Thymus (tissue), 14 donors: ENCODE measurements at places on chromosomes 11 and 22.

- no peak for DNase-seq
Measured at GRCh38 chr11:102966011-102966410, 10.5 kb upstream of the MMP13 start.

GRCh38 chr11:94134651-94135512 is 6.2 kb downstream of the PANX1 start:
- DNase-seq, result no peak

DNA sequence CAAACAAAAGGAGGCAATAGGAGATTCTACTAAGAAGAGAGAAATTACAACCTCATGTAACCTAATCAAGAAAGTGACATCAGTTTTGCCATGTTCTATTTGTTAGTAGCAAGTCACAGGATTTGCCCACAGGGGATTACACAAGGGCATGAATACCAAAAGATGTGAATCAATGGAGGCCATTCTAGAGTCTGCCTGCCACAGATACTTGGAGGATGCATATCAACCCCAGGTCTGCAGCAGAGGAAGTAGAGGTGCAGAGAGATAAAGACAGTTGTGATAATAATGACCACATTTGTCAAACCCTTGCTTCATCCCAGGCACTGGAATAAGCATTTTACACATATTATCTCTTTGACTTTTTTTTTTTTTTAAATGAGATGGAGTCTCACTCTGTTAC is 2.4 kb upstream of the ASCC2 start:
- DNase-seq, result no peak

- DNase-seq, result no peak
Measured at GRCh38 chr22:22384267-22384666, 124.3 kb downstream of the ZNF280B start.

- DNase-seq, result no peak
Measured at GRCh38 chr22:50317178-50317577, 9.6 kb downstream of the DENND6B start.

DNA sequence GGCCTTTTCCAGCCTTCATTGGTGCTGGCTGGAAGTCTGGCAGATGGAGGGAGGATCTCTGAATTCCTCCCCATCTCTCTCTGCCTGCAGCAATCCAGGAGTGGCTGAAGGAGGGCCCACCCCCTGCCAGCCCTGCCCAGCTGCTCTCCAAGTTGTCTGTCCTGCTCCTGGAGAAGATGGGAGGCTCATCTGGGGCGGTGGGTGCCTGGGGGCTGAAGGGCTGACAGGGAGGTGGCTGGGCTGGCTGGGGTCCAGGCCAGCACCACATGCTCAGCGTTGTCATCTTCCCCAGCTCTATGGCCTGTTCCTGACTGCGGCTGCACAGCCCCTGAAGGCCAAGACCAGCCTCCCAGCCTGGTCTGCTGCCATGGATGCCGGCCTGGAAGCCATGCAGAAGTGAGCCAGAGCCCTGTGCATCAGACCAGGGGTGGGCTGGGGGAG is 12.2 kb downstream of the TKFC start:
- no peak for DNase-seq

- no peak for DNase-seq
Measured at GRCh38 chr22:20009018-20009491, 7.6 kb downstream of the ARVCF start.

- no peak for DNase-seq
Measured at GRCh38 chr11:117200813-117201657, 1.9 kb downstream of the TAGLN start.

DNA sequence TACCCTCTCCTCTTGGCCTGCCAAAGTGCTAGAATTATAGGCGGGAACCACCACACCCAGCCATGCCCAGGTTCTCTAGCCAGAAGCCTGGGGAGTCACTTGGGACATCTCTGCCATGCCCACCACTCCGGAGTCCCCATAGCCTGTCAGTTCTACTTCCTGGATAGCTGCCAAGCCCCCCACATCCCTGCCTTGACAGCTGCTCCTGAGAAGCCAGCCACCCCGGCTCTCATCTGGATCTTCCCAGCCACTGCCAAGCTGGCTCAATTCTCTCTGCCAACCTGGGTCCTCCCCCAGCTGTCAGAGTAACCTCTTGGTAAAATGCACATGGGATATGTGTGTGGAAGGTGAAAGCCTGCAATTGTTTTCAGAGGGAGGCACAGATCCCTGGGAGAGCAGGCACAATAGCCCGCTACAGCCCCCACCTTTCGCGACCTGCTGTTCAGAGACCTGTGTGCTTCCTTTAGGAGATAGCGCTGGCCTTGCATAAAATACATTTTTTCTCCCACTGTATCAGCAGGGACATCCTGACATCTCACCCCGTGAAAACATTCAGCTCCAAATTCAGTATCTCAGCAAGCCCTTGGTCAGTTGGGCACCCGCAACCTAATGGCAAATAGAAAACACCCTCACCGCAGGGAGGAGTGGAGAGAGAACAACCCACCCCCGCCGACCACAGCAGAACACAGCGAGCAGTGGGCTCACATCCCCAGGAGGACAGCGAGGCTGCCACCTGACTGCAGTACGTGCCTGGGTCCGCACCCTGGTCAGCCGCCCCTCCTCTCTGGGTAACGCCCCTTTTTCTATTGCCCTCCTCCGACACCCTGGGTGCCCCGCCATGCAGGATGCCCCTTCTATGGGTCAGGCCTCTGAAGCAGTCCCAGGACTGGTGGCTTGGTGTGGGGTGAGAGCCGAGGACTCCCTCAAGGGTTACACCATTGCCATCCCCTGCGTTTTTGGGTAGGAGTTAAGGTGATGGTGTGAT is 1342.2 kb downstream of the BRD1 start:
- no peak for DNase-seq

DNA sequence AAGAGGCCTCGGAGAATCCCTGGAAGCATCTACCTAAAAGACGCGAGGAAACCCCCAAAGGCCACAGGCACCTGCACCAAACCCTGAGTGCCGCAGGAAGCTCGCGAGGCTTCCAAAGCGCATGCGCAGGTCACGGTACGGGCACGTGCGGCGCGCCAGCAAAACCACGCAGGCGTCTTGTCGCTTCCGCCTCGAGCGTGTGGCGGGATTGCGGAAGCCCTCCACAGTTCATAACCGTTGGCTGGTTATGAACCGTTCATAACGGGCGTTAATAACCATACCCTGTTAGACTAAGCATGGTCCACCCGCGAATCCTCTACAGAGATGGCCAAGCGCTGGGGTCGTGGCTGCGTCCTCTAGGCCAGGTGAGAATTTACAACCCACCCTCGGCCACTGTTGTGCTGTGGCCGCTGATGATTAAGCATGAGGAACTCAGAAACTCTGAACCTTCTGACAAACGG is 46.4 kb downstream of the MORC2 start:
- peak; percentile 73 for DNase-seq

- no peak for DNase-seq
Measured at GRCh38 chr11:125464270-125464662, 31.8 kb downstream of the FEZ1 start.

GRCh38 chr11:13376838-13377237 is 86.2 kb downstream of the BTBD10 start:
- no peak for DNase-seq

DNA sequence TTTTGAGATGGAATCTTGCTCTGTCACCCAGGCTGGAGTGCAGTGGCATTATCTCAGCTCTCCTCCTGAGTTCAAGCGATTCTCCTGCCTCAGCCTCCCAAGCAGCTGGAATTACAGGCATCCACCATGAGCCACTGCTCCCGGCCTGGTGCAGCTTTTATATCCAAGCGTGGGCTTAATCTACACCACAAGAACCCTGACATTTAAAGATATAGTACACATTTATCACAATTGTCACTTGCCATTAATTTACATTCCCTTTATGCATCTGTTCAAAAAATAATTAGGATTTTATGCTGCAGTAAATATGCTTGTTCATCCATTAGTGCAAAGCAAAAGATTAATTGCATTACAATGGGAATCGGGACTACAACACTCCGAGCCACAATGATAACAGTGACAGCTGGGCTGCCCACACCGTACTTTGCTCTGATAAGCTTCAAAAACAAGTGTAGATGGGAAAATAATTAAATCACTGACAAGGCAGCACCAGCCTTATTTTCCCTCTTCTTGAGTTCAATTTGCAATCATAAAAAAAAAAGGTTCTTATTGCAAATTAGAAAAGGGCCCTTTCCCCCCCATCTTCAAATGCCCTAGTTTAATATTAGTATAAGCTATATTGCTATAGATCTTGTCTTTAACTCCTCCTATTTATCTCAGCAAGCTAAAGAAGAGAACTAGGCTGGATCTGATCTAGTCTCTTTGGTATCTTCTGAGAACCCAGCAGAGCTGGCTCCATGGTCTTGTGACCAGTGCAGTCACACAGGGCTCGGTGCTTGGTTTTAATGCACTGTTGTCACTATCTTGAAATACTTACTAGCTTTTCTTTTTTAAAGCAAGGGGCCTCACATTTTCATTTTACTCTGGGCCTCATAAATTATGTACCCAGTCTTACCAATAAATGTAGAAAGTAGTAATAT is 206.2 kb upstream of the LRRC4C start:
- no peak for DNase-seq

DNA sequence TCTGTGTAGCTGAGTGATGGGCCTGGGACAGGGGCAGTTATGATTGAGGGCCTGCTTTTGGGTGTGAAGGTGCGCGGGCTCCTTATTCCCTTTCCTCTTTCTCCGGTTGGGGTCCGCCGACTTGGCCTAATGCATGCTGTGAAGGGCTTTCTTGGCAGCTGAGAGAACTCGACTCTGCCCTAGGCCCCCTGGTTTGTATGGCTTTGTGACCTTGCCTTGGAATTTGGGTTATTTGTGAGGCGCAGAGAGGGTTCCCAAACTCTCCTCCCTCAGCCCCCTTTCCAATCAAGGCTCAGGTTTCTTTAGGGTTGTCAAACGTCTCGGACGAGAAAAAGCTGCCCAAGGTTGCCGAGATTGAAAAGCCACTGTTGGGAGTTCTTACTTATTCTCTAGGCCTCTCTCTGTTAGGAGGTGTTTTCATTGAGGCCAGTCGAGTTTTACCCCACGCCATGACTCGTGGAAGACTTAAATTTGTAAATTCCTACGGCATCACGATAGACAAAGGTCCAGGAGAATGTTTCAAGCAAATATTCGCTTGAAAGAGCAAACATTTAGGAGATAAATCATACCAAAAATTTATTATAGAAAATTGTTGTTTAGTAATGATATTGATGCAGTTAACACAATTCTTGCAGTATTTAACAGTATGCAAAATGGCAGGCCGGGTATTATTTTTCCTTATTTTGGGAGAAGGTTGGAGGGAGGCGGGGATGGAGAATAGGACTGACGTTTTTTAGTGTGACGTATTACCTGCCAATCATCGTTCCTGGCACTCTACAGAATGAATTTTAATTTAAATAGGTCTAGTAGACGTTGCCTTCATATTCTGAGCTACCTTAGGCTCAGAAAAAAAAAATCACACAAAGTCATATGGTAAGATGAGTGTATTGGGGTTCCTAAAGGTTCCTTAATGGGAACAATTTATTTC is 689 bp downstream of the PDHX start:
- no peak for DNase-seq

- DNase-seq, result no peak
Measured at GRCh38 chr11:37451903-37452302, 853.9 kb upstream of the RAG2 start.

GRCh38 chr11:35617687-35618496 is at the start of gene FJX1:
FJX1 (plus strand) TSS chr11:35618460; CDS start chr11:35618637, 177 bp downstream.
- DNase-seq, result peak; percentile 39

- DNase-seq, result no peak
Measured at GRCh38 chr11:118240999-118241763, 11.0 kb downstream of the MPZL3 start.

GRCh38 chr11:46901156-46901555 is 17.2 kb downstream of the LRP4 start:
- DNase-seq, result no peak

GRCh38 chr11:1890856-1891830 is 552 bp downstream of the PRR33 start:
- no peak for DNase-seq

- no peak for DNase-seq
Measured at GRCh38 chr11:61785837-61786402, 6.5 kb downstream of the TMEM258 start.

- DNase-seq, result no peak
Measured at GRCh38 chr11:2664791-2665525, 34.8 kb downstream of the KCNQ1OT1 start.

GRCh38 chr11:134749040-134749839 is 337.2 kb upstream of the B3GAT1 start:
- no peak for DNase-seq

DNA sequence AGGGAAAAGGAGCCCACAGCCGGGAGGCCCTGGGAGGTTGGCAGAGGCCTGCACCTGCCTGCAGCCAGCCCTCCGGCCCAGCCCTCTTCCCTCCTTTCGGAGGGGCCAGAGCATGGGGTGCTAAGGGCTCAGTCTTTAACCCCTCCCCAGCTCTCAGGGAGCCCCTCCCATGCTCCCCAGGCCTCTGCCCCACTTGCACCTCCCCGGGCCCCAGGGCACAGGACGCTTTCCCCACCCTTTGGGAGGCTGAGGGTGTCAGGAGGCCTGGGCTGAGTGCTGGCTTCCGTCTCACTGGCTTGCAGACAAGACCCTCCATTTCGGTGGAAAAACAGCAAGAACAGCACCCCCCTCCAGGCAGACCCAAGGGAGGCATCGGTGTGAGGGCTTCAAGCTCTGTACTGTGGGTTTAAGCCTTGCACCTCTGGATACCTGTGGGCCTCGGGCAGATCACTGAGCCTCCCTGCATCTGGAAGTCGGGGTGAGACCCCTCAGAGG is 7.3 kb downstream of the ASCL2 start:
- no peak for DNase-seq

DNA sequence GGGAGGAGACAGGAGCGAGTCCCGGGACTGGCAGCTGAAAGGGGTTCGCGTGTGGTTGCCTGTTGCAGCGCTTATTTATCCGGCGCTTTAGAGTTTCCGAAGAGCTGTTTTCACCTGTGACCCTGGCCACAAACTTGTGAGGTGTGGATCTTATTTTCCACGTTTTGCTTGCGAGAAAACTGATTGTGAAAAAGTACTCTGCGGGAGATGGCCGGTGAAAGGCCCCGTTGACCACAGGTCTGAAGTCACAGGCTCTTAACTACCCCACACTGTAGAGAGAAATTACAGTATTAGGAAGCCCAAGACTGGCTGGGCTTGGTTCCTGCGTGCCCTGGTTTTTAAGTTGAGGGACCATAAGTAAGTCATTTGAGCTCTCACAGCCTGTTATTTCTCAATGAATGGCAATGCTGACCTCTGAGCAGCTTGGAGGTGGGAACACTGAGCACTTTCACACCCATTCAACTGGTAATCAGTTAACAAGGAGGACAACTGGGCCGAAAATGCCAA is 379 bp upstream of the RAB38 start:
- no peak for DNase-seq

DNA sequence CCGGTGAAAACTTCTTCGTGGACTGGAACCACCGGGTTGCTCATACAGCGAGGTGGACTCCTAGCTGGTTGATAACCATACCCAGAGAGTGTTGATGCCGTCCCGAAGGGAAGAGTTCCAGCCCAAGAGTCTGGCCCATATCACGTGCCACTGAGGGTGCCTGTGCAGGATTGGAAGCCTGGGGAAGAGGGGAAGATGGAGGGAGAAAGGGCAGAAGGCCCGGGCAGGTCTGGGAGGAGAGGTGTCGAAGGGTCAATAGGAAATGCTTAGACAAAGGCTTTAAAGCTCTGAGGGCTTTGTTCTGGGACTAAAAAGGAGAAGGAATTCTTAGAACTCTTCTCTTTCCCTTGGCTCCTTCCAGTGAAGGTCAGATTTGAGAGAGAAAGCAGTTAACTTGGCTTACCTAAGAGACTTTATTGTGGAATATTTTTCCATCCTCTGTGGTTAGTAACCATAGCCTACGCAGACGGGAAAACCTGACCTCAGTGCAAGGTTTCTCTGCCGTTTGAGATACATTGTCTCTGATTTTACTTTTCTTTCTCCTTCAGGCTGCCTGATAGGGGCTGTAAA is 70.5 kb downstream of the JAM3 start:
- no peak for DNase-seq

- DNase-seq, result no peak
Measured at GRCh38 chr11:119315131-119316015, 1.6 kb downstream of the MCAM start.
